Fibroblast of the aortic adventitia (primary cell): ENCODE measurements at places on chromosomes 6 and 20. TPM values are rescaled to one million over a fixed set of nuclear protein-coding genes. Genes with fewer than 3 reads are reported as not detected.

GRCh38 chr6:19035461-19036195 is 648.5 kb downstream of the RNF144B start:
- DNase-seq = no peak

DNA sequence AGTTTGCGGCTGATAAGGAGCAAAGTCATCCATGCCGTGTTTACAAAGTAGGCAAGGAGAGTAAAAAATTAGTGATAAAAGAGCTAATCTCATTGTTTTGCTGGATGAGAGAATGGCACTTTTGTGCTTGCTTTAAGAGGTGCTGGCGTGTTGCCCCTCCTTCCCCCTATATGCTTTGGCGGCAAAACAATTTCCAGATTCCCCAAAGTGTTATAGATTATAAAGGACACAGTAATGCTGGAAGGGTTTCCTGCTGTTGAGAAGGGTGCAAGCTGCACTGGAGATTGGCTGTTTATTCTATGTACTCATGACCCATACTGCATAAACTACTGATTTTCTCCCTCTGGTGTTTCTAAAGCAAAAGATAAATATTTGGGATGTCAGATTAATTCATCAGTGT is 338.9 kb upstream of the MAP3K7 start:
- no peak for DNase-seq

DNA sequence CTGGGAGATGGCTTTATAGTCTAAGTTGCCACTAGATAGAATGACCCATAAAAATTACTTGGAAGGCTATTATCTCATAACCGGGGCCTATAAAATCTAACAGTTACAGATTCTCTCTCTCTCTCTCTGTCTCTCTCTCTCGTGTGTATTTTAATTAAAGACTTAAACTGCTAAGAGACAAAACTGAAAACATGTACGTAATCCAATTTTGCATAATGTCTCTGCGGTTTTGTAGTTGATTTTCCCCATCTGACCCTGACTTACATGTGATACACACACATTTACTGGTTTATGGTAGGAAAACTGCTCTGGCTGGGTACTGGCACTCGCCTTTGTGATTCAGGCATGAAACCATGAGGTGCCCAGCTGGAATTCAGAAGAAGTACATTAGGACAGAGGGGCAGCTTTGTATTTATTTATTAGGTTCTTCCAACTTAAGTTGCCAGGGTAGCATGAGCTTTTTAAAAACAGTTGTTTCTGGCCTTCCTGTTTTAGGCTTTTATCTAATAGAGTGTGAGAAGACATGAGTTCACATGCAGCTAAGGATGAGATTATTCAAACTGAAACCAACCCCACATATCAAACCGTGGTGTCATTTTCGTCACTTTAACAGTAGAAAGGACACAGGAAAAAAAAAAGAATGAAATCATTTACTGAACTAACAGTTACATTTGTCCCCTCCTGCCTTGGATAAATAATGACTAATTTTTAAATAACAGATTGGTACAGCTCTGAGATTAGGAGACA is 182.5 kb downstream of the GMPR start:
- DNase-seq = peak; percentile 60

The KHDRBS2 gene
- not detected in 2 replicates for total RNA-seq

The CAPN11 gene
- not detected in 2 replicates for total RNA-seq

- no peak for DNase-seq
These were observed 19.7 kb downstream of the STX11 start for GRCh38 chr6:144170044-144170443.

The MICB gene
- 3.4 and 16.6 TPM in 2 replicates for total RNA-seq

DNA sequence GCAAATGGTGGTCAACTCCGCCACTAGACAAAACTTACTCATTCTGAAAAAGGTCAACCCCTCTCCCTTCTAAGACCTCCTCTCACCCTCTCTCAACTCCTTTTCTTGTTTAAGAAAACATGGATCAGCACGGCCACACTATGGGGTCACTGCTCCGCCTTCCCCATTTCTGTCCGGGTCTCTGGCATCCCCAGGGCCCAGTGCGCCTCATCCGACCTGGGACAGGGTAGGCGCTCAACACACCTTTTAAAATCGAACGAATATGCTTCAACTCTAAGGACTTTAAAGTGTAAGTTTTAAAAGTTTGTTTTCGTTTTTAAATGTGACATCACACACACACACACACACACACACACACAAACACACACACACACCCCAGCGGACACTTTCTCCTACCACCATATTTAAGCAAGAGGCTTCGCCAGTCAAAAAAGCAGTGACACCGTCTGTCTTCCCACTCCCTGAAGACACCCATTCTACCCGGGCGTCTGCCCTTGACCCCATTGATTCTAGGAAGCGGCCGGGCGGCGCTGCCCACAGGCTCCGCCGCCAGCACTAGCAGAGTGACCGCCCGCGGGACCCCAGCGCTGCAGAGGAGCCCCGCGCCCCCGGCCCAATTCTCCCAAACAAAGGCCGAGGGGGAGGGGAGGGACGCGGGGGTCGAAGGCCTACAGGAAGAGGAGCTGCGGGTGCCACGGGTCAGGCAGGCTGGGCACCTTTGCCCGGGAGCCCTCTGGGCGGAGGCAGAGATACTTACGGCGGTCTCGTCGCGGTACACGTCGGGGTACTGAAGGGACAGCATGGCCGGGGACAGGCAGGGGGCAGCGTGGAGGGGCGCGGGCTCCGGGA is 568 bp downstream of the PREP start:
- DNase-seq = peak; percentile 55

The CRIP3 gene
- not detected in 2 replicates for total RNA-seq

- peak; percentile 65 for DNase-seq
These were observed 30.9 kb upstream of the AVP start for GRCh38 chr20:3115190-3116107.

DNA sequence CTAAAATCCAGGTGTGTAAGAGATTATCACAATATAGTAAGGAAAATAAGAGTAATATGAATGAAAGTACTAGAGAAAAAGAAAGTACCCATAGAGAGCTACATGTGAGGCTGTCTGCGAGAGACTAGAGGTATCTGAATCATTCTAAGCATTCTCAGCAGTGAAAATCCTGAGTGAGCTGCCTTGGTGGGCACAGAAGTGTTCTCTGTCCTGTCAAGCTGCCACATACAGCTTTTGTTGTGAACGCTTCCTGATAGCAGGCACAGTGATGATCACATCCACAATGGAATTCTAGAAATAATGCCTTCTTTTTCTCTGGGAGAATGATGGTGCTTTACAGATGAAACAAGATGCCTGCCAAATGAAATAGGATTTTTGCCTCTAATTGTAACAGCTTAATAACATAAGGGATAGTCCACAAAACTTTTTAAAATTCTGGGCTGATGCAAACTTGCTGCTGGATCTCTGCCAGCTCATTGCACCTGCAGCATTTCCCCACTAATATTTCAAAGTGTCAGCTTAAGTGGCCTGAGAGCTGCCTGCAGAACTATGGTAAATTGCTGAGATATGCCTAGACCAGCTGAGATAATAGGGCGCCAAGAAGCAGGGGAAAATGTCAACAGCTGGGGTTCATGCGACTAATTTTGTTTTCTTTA is 620.5 kb downstream of the DOK5 start:
- DNase-seq = no peak

GRCh38 chr6:83556871-83557270 is 44.5 kb downstream of the PRSS35 start:
- no peak for DNase-seq

The ULBP3 gene
- 0.41 and 16.4 TPM in 2 replicates for total RNA-seq

The THBD gene
- total RNA-seq = 6.7 and 128 TPM in 2 replicates

The CGAS gene
- 5.4 and 7.2 TPM in 2 replicates for total RNA-seq

- no peak for DNase-seq
These were observed 127.8 kb downstream of the KIF16B start for GRCh38 chr20:16445482-16445881.

The TMEM170B gene
- total RNA-seq = 1.4 and 2.5 TPM in 2 replicates

GRCh38 chr6:163460307-163460782 is 45.8 kb downstream of the QKI start:
- peak; percentile 61 for DNase-seq

- no peak for DNase-seq
These were observed 3.9 kb downstream of the KIAA0319 start for GRCh38 chr6:24642061-24642460.

The CHMP4B gene
- total RNA-seq = 43.7 and 54.8 TPM in 2 replicates
